ENCODE measurements at places on chromosomes 4 and X. TPM values are rescaled to one million over a fixed set of nuclear protein-coding genes. Genes with fewer than 3 reads are reported as not detected.

- no peak for DNase-seq
Observed at GRCh38 chr4:92303621-92304027, at the start of gene GRID2. GRID2 (plus strand) TSS chr4:92303966.

DNA sequence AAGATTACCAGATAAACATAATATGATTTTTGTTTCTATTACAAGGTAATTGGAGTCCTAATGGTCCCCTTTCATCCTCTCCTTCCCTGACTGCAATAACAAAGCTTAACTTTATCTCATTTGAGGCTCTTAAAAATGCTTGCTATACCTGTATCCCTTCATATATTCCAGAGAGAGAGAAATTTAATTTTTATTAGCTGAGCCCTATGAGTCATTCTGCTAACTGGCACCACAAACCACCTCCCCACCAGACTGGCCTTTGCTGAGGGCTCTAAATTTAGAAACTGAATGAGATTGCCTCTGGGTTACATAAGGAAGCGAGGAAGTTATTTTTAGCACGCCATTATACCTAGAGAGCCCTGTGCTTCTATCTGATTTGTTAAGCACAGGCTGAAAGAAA, 27.4 kb downstream of the CBLL2 start:
- no peak for DNase-seq

GRCh38 chr4:21835712-21836111, 112.9 kb downstream of the KCNIP4 start:
- DNase-seq = no peak

The MTTP gene
- not detected for total RNA-seq

Data from esophagus squamous epithelium (tissue), 5 donors.